ENCODE measurements at places on chromosomes 4 and X.

- DNase-seq: no peak
These were observed 256.7 kb upstream of the GNPDA2 start for GRCh38 chr4:44983083-44983482.

- no peak for DNase-seq
These were observed 10.9 kb upstream of the HSFX1 start for GRCh38 chrX:149762696-149763614.

DNA sequence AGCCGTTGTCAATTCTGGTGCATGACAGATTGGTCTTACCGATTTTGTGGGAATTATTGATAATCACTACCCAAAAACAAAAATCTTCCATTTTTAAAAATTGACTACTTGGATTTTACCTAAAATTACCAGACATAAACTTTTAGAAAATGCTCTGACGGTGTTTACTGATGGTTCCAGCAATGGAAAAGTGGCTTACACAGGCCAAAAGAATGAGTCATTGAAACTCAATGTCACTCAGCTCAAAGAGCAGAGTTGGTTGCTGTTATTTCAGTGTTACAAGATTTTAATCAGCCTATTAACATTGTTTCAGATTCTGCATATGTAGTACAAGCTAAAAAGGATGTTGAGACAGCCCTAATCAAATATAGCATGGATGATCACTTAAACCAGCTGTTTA lies 23.0 kb upstream of the UGT2B17 start:
- no peak for DNase-seq

DNA sequence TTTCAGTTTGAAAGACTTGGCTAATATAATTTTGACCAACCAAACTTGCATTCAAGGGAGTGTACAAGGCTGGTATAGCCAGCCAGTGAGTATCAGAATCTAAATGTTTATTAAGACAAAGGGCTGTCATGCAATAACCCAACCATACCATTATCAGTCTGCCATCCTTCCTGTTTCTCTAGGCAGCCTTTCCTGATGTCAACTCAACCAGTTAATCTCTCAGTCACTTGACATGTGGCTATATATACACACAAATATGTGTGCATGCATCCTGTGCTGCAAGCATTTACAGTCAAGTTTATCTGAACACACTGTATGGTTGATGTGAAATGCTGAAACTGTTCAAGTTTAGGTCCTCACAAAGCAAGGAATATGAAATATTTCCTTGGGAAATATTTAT lies 17.2 kb downstream of the BTK start:
- DNase-seq: no peak

DNA sequence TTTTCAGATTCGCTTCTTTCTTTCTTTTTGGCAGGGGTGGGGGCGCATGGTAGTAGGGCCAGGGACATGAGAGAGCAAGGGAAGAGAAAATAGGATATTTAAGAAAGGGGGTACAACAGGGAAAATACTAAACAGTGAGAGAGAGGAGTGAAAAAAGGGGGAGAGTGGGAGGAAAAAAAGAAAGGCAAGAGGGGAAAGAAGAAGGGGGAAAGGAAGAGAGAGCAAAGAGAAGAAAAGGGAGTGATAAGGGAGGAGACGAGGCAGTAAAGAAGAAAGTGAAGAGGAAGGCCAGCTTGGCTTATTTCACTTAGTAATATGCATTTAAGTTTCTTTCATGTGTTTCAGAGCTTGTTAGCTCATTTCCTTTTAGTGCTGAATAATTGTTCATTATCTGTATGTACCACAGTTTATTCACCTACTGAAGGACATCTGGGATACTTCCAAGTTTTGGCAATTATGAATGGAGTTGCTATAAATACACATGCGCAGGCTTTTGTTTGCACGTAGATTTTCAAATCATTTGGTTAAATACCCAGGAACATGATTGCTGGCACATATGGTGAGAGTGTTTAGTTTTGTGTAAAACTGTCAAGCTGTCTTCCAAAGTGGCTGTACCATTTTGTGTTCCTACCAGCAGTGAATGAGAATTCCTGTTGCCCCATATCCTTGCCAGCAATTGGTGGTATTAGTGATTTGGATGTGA lies 37.3 kb downstream of the CASP6 start:
- DNase-seq: no peak

GRCh38 chr4:16082041-16082425 lies 1.8 kb downstream of the PROM1 start:
- DNase-seq: no peak

DNA sequence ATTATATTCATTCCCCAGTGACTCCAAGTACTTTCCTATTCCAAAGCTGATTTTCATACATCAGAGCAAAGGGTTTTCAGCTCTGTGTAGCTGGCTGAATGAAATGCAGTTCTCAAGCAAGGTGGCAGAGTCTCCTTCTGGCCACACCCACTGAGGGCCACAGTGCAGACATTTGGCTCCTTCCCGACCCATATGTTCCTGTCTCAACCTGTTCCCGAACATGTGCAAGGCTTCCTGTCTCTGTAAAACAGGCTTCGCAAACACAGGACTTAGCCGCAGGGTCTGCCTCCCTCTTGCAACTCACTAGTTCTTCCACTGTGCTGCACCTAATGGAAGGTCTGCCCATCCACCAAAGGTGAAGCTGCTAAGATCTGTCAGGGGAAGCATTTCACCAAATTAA lies 249.2 kb downstream of the MID1IP1 start:
- DNase-seq: no peak

- DNase-seq: no peak
These were observed 131.3 kb downstream of the MAB21L2 start for GRCh38 chr4:150713251-150713650.

- DNase-seq: no peak
These were observed 387.3 kb upstream of the ADGRL3 start for GRCh38 chr4:60812811-60813210.

GRCh38 chrX:11406109-11406765 lies 113.0 kb downstream of the AMELX start:
- no peak for DNase-seq

DNA sequence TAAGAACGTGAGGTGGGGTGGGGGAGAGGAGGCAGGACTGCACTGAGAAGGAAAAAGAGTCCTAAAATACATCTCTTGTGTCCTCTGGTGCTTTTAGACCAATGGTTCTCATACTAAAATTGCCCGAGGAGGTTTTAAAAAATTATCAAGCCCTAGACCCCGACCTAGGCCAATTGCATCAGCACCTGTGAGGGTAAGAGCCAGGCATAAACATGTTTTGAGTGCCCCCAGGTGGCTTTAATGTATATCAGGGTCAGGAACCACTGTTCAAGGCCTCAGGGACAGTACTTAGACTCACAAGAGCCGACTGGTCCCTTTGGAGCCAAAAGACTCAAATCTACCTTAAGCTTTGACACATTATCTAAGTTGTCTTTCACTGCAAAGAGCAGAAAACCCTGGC lies 37.5 kb upstream of the TMEM150C start:
- DNase-seq: no peak

- no peak for DNase-seq
These were observed 34.6 kb downstream of the LIMCH1 start for GRCh38 chr4:41572516-41572915.

GRCh38 chr4:30436394-30436793 lies 283.8 kb upstream of the PCDH7 start:
- no peak for DNase-seq

GRCh38 chr4:32752962-32753361 lies 2032.8 kb downstream of the PCDH7 start:
- DNase-seq: no peak

DNA sequence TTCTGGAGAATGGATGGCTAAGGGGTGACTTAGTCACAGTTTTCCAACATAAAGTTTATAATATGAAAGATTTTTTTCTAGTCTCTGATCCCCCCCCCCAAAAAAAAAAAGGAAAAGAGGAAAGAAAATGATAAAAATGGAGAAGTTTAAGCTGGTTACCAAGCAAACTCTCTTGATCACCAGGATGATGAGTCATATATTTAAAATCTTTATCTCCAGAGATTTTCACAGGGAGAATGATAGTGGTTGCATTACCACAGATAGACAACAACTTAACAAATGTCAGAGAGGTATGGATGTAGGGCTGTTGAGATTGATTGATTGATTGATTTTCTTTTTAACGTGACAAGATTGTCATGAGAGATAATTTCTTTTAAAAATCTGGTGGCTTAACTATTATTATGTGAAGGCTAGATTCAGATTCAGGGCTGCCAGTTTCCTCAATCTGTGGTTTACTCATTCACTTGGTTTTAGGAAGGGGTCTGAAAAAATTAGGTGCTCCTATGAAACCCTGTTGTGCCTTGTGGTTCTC lies 13.3 kb upstream of the TEX13C start:
- DNase-seq: no peak

Data from anterior cingulate cortex (tissue), 58 donors.